Esophagus muscularis mucosa (tissue), 4 donors: ENCODE measurements at places on chromosomes 2 and 18.

DNA sequence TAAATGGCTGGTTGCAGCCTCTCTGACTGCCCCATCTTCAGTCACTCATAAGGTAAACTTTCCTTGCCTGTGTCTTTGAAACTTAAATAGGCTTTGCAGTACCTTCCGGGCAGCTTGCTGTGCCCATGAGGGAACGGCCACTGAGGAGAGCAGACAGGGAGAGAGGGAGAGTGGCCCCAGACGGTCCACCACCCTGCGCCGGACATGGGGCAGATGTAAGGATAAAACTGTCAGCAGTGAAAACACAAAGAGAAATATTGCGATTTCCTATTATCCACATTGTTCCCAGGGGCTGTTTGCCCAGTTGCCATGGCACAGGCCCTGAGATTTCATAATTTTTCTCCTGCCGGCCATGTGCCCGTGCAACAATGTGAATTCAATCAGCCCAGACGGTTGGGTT is 265.9 kb upstream of the SALL3 start:
- DNase-seq = no peak

- no peak for DNase-seq
Observed at GRCh38 chr18:49546278-49546677, 15.6 kb upstream of the LIPG start.

GRCh38 chr2:5528706-5529105 is 163.5 kb upstream of the SOX11 start:
- DNase-seq = no peak

DNA sequence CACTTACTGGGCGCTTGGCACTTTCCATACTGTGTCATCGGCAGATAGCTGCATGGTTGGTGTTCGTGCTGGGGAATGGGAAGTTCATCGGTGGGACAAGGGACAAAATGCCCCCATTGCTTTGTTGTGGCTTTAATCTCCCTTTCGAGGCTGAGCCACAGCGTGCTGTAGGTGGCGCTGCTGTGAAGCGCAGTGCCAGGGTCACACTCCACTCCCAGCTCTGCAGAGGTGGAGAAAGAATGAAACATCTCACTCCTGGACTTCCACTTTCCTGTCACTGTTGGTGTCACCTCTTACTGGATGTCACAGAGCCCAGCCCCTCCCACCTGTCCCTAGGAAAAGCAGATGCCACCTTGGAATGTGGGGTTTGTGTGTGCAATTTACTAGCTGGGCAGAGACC is 8.7 kb downstream of the TYMS start:
- no peak for DNase-seq

DNA sequence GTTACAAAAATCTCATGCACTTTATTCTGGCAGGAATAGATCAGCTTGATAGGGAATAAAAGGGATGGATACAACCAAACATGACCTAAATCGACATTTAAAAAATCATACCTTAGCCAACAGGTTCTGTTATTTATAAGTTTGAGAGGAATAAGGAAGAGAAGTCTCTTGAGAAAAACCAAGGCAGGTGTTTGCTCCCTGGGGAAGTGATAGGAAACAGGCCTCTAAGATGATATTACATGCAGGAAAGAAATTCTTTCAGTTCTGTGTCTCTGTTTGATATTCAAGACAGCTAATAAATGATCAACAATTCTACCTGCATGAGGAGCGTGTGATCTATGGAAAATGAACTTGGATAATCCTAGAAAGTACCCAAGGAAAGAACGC is 184.8 kb upstream of the ZEB2 start:
- DNase-seq = no peak

GRCh38 chr18:22846088-22846683 is 86.9 kb upstream of the RBBP8 start:
- no peak for DNase-seq

- no peak for DNase-seq
Observed at GRCh38 chr2:138503087-138503442, 1.5 kb downstream of the SPOPL start.

DNA sequence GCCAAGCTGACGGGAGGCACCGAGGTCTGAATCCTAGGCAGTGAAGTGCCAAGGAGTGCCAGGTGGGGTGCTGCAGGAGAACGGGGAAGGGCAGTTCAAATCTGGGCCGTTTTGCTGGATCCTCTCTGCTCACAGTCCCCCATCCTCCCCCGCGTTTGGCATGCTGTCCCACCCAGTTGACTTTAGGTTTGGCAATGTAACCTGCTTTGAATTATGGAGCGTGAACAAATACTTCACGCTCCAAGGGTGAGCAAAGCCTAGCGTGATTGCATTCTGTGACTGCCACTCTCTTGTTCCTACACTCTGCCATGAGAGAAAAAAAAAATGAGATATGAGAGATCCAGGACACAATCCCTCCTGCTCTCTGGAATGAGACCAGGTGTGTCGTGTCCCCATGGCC is 381.9 kb downstream of the ZNF516 start:
- no peak for DNase-seq

DNA sequence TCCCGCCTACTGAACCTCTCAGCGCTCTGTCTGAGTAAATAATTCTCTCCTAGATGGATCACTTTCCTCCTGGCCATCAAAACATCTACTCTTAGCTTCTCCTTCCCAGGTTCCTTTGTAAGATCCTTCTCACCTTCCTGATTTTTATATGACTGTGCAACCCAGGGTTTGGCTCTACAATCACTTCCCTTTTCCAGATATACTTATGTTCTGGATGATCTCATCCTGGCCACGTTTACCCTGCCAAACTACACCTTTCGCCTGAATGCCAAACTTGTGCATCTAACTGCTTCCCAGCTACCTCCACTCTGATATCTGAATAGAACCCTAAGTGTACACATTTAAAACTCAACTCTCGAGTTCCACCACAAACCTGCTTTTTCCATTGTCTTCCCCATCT is 290.5 kb upstream of the REV1 start:
- DNase-seq = no peak

DNA sequence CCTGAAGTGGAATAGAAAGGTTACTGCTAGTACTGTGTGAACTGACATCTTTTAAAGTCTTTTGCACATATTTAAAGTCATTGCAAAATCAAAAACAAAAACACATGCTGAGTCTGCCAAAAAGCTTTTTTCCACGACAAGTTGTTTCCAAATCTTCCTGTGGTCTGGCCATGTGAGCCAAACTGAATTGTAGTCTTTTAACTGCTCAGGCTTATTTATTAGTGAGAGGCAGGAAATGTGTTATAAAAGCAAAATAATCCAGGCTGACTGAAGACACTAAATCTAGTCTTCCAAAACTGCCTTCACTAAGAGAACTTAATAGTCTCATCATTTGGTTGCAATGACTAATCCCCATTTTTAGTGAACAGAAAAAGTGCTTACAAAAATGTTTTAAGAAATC is 2.3 kb downstream of the KRCC1 start:
- no peak for DNase-seq

DNA sequence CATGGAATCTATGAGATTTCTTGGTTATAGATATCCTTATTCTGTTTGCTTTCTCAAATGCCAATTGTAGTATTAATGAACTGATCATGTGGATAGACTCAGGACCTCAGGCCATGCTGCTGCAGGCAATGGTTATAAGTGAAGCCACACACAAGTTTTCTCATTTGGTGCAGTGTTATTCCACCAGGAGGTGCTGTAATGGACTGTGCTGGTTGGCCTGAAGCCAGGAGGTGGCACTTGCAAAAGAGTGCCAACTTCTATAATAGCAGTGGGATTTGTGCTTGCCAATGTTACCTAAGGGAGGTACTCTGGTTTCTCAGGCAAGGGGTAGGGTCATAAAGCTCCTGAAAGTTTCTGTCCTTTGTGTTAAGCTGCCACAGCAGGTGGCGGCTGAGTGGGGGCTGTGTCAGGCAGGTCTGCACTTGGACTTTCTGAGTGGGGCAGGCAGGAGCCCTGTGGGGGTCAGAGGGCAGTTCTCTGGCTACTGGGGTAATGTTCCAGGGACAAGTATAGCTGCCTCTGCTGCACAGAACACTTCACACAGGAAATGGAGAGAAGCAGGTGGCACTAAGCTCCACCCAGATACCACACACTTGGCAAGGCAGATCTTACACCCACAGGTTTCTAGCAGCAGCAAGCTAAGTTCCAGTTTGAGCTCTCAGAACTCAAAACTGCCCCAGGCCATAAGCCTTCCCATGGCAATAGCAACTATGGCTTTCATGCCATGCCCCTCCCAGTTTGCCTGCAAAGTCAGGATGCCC is 352.6 kb upstream of the CWC22 start:
- DNase-seq = no peak

DNA sequence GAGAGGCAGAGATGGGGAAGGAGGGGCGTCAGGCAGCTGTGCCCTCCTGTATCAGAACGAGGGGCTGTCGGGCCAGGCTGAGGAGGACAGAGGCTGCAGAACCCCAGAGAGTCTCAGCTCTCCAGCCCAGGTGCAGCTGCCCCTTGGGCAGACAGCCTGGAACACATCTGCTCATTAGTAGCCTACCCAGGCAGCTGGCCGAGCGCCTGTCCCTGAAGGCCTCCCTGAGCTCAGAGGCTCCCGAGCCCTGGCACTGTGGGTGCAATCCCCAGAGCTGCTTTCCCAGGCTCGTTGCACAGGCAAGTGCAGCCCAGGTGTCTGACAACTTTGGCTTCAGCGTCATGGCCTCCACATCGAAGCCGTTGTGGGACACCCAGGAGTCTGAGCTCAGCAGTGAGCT is 13.1 kb upstream of the TMEM185B start:
- DNase-seq = no peak

GRCh38 chr18:3514312-3515216 is 64.6 kb downstream of the TGIF1 start:
- DNase-seq = no peak

GRCh38 chr2:156517419-156517818 is 81.2 kb downstream of the GPD2 start:
- DNase-seq = no peak

GRCh38 chr2:8329660-8330622 is 351.9 kb upstream of the ID2 start:
- DNase-seq = no peak

DNA sequence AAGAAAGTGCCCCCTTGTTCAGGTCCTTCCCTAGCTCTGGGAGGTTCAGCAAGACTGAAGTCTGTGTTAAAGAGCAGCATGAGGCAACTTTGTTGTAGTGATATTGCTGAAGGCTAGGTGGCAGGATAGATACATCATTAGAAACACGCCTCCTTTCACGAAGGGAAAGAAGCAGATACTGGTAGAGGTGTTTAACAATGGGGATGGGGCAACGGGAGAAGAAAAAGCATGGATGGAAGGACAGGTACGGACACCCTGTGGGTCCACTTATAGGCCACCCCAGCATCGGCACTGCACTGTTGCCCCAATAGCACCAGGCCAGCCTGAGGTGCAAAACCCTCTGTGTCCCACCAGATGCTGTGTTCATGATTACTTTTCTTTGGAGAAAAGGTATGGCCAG is 3.5 kb upstream of the IGFBP5 start:
- no peak for DNase-seq

DNA sequence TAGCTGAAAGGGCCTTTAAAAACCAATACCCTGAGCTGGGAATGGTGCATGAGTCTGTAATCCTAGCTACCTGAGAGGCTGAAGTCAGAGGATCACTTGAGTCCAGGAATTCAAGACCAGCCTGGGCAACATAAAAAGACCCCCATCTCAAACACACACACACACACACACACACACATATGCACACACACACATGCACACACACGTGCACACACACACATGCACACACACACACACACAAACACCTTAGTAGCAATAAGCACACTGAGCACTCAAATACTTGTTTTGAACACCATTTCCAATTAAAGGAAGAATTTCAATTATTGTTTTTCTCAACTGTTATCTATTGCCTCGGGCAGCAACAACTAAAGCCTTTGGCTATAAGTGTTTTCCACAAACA is 25.6 kb upstream of the UBE2F start:
- DNase-seq = no peak

- no peak for DNase-seq
Observed at GRCh38 chr2:150705357-150705756, 217.9 kb upstream of the RND3 start.
